ENCODE measurements at places on chromosomes 5 and 9.

GRCh38 chr9:127612939-127613582, 984 bp downstream of the STXBP1 start:
- DNase-seq, result no peak

DNA sequence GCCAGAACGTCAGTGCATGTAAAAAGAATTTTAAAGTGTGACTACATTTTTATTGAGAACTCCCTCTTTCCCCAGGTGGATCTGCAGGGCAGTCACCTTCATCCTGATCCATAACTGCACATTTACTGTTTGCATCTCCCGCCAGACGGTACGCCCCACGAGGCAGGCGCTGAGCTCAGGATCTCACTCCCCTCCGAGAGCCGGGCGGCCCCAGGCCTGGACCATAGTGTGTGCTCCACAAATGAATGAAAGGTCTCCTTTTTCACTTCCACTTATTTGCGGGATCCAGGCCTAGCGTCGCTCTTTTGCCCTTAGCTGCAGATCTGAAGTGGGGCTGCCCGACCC, 378 bp downstream of the DROSHA start:
- peak; percentile 19 for DNase-seq

DNA sequence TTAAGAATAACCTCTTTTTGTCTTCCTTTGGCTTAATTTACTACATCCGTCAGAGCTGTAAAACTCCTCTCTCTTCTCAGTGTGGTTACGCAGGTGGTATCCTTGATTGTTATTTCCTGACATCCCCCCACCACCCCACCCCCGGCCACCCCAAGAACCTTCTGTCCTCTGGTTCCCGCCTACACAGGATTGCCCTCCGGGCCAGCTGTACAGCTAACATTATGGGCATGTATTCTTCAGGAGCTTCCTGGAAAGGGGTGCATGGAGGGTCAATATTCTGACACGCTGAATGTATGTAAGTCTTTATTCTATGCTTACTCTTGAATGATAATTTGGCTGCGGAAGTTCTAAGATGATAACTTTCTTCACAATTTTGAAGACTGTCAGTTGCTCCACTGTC, 13.0 kb upstream of the ANP32B start:
- no peak for DNase-seq

DNA sequence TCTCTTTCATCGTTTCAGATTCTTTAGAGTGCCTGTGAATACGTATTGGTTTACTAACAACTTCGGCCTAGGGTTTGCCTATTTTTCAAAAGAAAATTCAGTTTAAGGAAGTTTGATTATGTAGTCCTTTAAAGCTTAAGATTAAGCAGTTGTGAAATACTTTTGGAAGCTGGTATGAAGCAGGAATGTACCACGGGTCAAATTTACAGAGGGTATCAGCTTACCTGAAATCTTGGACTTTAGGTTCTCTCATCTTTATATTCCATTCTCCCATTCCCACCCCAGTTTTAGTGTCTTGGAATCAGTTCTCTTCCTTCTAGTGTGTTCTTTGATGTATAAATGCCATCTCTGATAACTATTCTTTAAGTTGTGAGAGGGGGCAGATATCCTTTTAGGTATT, 53.2 kb downstream of the IQGAP2 start:
- no peak for DNase-seq

- DNase-seq, result no peak
These were observed 84.8 kb upstream of the ALDH1A1 start for GRCh38 chr9:73037613-73038012.

- no peak for DNase-seq
These were observed 272.7 kb upstream of the RGMB start for GRCh38 chr5:98500811-98501210.

GRCh38 chr9:129283705-129284606, 105.9 kb upstream of the IER5L start:
- DNase-seq, result no peak

GRCh38 chr5:20020247-20020646, 32.2 kb upstream of the CDH18 start:
- DNase-seq, result no peak

GRCh38 chr9:120710110-120710981, 3.9 kb downstream of the MEGF9 start:
- no peak for DNase-seq

DNA sequence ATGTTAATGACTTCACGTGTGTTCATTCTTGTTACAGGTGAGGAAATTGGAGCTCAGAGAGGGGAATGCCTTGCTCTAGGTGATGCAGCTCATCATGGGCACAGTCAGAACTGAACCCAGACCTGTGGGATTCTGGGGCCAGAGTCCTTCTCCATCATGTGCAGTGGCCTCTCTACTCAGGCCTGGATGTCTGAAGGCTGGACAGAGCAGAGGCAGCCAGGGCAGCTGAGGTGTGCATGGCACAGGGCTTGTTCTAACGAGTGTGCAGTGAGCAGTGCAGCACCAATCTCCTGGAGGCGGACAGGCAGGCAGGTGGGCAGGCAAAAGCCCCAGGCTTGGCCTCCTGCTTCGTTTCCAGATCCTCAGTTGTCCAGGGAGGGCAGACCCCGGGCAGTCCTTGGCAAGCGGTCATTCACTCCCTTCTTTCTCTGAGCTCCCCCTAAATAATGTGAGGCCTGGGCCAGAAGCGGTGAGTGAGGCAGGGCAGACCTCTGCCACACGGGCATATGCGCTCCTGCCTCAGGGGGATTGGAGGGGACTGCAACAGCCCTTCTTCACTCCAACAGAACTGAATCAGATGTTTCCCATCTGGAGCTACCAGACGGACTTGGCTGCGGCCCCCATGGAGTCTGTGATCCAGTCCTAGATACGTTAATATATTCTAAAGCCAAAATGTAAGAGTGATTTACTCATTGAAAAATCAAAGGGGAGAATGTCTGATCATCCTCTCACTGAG, 68.7 kb upstream of the FSTL4 start:
- DNase-seq, result peak; percentile 50

DNA sequence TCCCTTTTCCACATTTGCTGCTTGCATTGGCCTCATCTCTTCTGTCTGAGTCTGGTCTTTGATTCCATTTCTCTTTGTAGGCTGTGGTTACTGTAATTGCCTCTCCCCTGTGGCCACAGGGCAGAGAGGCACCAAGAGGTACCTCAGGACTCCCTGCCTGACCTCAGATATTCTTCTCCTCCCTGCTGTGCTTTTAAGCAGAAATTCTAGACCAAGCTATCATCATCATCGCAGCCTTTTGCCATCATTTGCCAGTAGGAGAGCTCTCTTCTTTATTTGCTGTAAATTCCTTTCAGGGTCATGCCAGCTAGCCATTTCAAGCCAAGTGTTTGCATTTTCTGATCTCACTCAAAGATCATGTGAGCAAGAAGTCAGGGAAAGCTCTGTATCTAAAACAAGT, 369.6 kb downstream of the ICE1 start:
- DNase-seq, result no peak

- DNase-seq, result peak; percentile 46
These were observed 4.6 kb downstream of the TGFBR1 start for GRCh38 chr9:99109522-99109921.

- no peak for DNase-seq
These were observed 1295.8 kb downstream of the EFNA5 start for GRCh38 chr5:106374956-106375355.

- no peak for DNase-seq
These were observed 41.4 kb downstream of the PAM start for GRCh38 chr5:102796498-102796897.

DNA sequence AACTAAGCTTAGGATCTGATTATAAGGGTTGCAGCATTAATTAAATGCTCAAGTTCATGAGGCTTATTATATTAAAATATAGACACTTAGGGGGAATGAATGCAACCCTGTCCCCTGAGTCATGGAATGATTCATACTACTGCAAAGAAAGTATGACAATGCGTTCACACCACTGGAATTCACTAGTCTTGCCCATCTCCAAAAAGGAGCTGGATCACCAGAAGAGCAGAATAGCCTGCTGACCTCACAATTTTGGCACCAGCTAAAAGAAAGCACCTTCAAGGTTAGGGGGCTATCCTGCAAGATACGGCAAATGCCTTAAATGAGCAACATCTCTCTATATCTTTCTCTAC, 32.0 kb upstream of the TMED7 start:
- no peak for DNase-seq

- no peak for DNase-seq
These were observed 354 bp upstream of the KCNMB1 start for GRCh38 chr5:170389550-170389892.

DNA sequence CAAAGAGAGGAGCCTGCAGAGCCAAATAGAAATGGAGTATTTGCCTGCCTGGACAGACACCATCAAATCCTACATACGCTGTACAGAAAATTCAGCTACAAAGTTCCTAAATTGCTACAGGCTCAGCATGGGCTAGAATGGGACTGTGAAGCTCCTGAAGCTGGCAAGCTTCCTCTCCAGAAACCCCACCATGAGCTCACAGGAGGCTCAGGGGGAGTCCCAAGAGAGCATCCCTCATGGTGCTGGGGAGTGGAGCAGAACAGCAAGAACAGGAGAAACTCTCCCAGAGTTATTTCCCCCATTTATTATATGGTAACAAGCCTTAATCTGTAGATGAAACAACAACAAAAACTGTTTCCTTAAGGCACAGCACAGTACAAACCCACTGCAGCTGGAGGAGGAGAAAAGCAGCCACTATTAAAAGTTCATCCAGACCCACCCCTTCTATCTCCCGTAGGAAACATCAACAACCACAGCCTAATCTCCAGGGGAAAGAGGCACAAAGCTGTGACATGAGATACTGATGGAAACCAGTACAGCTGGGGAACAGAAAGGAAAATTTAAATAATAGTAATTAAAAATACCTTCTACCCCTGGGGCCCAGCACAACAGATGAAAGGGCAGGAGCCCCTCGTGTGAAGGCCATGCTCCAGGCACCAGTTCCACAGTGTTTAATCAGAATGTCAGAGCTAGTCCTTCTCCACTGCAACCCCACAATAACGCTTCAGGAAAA, 548.5 kb downstream of the MTRR start:
- no peak for DNase-seq

DNA sequence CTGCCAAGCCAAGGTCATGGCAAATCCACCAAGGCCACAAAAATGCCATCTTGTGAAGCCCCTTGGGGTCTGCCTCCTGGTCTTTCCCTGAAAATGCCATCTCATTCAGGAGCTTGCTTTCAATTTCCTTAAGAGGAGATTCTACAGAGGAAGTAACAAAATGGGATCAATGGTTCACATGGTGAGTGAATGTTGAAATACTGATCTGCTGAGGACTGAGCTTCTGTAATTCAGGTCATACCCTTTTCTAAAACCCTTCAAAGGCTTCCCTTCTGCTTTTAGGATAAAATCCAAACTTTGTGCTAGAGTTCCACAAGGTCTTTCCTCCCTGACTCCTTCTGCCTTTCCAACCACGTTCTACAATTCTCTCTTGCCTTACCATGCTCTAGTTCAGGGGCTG, 24.7 kb upstream of the NR3C1 start:
- DNase-seq, result no peak

GRCh38 chr5:2267991-2268390, 385.3 kb upstream of the IRX4 start:
- no peak for DNase-seq

- no peak for DNase-seq
These were observed 285.3 kb upstream of the GRAMD2B start for GRCh38 chr5:126137891-126138280.

GRCh38 chr9:19373527-19373926, 6.5 kb downstream of the RPS6 start:
- DNase-seq, result no peak

- no peak for DNase-seq
These were observed 10.5 kb downstream of the IRF1 start for GRCh38 chr5:132480042-132480441.

GRCh38 chr5:141951332-141951781, 6.6 kb downstream of the PCDH12 start:
- DNase-seq, result no peak

- DNase-seq, result peak; percentile 78
These were observed 24.8 kb downstream of the CCNJL start for GRCh38 chr5:160287378-160288051.

DNA sequence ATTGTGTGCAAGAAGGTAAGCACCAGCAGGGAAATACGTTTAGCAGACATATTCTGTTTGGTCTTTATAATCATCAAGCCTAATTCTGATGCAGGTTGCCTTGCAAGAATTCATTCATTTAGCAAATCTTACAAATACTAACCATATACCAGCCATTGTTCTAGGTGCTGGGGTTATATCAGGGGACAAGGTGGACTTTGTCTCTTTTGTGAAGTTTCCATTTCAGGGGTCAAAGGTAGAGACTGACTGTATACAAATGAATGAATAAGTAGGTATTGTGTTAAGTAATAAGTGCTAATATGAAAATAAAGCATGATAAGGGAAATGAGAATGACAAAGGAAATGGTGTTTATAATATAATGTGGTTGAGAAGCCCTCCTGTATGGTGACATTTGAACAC, 64.0 kb downstream of the LNPEP start:
- no peak for DNase-seq

DNA sequence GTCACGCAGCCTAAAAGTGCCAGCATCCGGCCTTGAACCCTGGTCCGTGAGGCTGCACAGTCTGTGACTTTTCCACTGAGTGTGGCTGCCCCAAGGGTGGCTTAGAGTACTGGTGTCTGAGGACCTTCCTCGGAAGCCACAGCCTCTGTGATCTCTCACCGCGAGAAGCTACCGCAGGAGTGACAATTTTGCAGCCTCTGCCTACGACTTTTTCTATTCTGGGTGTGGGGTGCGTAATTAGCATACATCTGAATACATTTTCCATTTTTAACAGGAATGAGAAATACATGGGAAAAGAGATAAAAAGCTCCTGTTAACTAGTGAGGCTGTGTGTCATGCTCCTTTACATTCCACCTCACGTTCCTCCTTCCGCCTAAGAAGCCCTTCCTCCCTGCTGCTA, 48.3 kb upstream of the HRH2 start:
- DNase-seq, result no peak

DNA sequence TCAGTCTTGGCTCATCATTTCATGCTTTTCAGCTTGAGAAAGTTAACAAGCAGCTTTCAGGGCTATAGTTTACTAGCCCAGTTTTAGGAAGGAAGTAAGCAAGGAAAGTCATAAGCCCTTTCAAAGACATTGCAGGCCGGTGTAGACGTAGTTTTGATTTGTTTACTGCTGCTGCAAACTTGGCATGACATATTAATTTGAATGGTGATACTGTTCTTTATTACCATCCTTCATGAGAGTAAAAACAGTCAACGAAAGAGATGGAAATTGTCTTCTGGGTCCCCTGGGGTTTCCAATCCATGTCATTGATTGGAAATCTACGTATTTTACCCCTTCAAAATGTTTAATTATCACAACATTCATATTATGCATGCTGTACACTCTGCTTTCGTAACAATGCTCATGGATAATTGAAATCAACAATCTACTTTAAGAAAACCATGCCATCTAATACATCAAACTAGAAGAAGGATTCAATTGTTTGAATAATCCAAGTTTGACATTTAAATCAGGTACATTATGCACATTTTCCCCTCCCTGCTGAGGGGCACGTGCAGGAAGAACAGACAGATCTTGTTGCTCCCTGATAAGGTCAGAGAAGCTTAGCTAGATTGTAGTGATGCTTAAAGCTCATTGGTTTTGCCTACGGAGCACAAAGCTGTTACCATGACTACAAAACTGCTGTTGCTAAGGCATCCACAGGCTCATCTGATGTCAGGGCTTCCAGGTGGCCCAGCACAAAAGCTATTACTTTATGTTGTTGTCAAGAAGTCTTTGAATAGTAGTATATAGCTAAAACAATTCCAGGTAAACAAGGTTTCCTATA, 139.9 kb upstream of the PRLR start:
- peak; percentile 34 for DNase-seq

Measured in NCI-H1694 treated with DMSO at 0.1 percent for 48 hours (cell line).